ENCODE measurements at places on chromosomes 2 and 18.

GRCh38 chr2:222442665-222443064, 18.3 kb downstream of the SGPP2 start:
- no peak for DNase-seq

GRCh38 chr2:153770359-153770991, 101.2 kb upstream of the GALNT13 start:
- DNase-seq: no peak

GRCh38 chr18:77677536-77677935, 427.9 kb downstream of the GALR1 start:
- no peak for DNase-seq

GRCh38 chr18:57311472-57311871, 40.9 kb upstream of the ST8SIA3 start:
- no peak for DNase-seq

DNA sequence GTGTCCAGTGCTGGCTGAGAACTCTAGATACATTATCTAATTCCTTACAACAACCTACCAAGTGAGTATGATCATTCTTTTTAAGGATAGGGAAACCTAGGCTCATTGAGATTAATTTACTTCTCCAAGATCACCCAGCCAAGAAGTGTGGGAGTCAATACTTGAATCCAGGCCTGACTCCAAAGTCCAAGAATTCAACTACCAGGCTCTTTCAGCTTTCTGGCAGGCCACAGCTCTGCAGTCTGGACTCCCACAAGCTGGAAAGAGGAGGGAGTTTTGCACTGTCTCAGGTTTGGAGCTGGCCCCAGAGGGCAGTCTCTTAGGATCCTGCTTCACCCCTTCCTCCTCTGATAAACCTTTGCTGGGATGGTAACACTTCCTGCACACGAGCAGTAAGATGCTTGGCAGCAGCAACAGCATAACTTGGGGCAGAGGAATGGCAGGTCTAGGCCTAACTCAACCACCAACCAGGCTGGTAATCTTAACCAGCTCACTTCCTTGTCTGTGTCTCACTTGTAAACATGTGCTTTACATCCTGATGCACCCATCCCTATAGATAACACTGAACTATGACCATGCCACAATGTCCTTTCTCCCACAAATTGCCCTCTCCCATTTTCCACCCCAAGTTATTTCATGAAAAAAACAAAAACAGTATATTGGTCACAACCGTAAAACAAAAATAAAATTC, 111.1 kb upstream of the ACAA2 start:
- no peak for DNase-seq

DNA sequence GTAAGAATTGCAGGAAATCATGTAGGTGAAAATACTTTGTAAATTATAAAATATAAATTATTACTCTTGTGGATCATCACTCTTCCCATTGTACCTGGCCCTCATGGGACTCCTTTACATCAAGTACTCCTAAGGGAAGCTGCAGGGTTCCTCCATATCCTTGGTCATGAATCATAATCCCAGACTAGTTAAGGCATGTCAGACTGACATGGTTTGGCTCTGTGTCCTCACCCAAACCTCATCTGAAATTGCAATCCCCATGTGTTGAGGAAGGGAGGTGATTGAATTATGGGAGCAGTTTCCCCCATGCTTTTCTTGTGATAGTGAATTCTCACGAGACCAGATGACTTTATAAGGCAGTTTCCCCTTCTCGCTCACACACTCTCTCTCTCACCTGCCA, 77.1 kb downstream of the CMPK2 start:
- DNase-seq: no peak

DNA sequence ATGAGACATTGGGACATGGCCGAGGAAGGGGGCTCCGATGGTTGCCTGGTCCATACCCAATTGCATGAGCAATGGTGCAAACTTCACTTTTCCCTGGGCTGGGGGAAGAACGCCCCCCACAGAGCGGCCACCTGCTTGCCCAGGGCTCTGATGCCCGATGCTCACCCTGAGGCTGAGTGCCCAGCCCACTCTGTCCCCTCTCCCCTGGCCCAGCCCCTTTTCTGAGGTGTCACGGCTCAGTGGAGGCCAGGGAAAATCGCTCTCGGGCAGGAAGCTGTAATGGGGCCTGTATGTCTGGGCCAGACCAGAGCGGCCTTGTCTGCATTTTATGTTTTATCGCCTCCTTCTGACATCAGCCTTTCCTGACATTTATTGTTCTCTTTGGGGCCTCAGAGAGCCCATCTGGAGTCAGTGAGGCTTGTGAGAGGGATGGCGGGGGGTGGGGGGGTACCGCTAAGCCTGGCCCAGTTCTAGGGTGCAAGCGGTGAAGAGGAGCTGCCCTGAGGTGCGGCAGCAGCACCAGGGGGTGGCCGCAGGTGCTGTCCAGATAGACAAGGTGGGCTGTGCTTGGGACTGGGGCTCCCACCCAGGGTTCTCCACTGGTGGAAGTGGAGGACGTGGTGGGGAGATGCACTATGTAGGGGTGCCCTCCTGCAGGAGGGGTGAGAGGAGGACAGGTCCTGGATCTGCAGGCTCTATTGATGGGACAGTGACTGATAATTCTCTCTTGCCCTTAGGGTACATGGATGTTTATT, 46.2 kb downstream of the INHBB start:
- no peak for DNase-seq

GRCh38 chr2:118832071-118832790, 15.2 kb downstream of the EN1 start:
- DNase-seq: no peak

- no peak for DNase-seq
These were observed 55.1 kb downstream of the RHOB start for GRCh38 chr2:20501974-20502373.

DNA sequence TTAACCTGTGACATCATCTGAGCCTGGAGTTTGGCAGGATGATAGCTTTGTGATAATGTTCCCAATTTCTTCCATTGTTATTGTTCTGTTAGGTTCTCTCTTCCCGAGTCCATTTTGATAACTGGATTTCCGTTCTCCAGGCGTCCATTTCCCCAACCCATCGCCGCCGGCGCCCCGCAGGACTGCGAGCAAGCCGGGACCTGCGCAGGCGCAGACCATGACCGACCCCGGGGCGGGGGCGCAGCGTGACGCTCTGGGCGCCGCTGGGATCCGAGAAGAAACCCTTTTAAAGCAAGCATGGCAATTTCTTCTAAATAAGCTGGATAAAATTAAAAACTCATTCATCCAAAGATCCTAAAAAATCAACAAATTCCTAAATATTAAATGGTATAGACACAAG, at the start of gene SLC25A52:
Gene SLC25A52 (minus strand): TSS at position 186 of the 400 bp plus-strand sequence. CDS start 219 bp downstream, outside the sequence.
- no peak for DNase-seq

GRCh38 chr18:53268455-53268854, 928.5 kb downstream of the DCC start:
- DNase-seq: no peak

GRCh38 chr2:132416723-132417395, at the start of gene GPR39:
Gene GPR39, plus strand, starts transcription at chr2:132416805.
- DNase-seq: no peak

DNA sequence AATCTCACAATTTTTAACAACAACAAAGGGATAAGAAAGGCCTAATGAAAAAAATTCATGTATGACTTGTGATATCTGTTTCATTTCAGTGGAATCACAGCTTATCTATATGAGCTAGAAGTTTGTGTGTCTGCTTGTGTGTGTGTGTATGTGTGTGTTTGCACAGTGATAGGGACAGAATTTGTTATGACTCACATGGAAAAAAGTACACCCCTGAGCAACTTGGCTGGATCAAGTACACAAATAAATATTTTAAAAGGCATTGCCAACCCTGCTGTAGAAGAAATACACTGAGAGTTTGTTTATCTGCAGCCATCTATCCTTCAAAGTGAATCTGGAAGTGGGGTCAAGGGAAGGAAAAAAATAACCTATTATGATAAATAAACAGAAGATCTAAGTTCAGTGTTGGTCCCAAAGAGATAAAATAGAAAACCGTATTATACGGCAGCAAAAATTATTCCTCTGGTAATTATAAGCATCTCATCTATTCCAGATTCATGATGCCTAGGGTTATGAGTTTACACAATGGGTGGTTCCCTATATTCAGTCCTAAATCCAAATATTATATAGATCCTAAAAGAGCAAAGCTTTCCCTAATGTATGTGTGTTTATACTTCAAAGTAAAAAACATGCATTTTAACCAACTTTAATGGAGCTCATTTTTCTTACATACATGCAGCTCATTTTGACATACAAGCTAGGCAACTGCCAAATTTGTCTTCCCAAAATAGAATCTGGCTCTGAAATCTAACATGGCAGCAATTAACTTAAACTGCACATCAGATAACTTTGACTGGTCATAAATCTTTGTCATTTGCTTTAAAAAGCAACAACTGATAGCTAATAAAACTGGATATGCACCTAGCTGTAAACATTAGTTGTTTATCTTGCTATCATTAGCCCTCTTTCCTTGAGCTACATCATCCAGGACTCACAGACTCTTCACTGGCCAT, 420.6 kb downstream of the IRS1 start:
- DNase-seq: no peak

GRCh38 chr18:49645841-49646351, 84.0 kb downstream of the LIPG start:
- no peak for DNase-seq

- DNase-seq: no peak
These were observed 17.4 kb upstream of the CHAC2 start for GRCh38 chr2:53750041-53750768.

- no peak for DNase-seq
These were observed 24.4 kb upstream of the TUBB6 start for GRCh38 chr18:12283666-12284065.

DNA sequence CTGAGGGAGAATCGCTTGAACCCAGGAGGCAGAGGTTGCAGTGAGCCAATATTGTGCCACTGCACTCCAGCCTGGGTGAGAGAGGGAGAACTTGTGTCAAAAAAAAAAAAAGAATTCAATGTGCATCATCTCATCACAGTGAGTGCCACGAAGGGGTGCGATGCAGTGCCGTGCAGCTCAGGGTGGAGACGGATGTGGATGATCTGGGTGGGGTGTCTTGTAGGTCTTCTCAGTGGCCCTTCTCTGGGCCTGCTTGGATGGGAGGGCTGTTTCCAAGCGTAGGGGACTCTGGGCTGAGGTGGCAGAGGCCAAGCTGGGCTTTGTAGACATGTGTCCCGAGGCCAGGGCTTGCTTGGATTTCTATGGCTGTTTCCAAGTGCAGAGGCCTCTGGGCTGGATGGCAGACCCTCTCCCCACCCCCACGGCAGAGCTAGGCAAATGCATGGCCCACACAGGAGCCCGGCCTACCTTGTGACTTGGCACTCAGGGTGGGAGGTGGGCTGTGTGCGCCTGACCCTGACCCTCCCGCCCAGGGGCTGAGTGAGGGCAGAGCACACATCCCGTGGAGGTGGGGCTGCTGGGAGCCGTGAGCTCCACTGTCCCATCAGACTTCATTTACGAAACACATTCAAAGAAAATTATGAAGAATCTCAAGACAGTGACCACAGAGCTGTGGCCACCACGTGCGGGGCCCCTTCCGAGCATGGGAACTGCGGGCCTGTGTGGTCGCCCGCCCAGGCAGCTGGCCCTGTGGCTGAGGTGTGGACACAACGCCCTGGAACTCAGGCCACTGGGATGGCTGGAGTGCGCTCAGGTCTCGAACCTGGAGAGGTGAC, 76.4 kb downstream of the ASB1 start:
- no peak for DNase-seq

GRCh38 chr2:236730393-236730792, 160.8 kb downstream of the ACKR3 start:
- DNase-seq: no peak

DNA sequence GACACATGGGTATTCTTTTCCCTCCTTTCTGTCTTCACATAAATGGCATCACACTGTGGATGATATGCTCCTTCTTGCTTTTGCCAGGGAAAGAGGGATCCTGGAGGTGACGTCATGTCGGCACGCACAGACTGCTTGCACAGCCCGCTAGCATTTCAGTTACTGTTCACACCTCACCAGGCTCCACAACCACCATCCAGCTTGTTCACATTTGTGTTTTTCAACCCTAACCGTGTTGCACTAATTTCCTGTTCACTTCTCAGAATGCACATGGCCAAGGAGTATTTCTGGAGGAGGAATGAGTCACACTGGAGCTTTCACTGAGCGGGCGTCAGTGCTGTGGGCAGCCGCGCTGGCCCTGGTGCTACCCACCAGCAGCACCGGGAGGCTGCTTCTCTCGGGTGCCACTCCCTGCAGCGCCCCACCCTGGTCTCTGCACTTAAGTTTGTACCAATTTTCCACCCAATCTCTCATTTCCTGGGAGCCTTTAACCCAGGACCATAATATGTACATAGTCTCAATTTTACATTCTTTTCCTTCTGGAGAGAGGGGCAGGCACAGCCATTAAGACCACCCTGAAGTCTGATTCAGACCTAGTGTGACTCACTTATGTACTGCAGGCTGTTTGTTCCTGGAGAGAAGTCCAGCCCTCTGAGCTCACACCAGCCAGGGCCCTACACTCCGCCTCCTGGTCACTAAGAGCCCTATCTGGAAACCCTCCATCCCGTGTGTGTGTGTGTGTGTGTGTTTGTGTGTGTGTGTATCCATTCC, 65.1 kb downstream of the MBP start:
- DNase-seq: peak; percentile 13
